Suppressor macrophage treated with lipopolysaccharide for 4 hours (primary cell): ENCODE measurements at places on chromosomes 2 and 18.

DNA sequence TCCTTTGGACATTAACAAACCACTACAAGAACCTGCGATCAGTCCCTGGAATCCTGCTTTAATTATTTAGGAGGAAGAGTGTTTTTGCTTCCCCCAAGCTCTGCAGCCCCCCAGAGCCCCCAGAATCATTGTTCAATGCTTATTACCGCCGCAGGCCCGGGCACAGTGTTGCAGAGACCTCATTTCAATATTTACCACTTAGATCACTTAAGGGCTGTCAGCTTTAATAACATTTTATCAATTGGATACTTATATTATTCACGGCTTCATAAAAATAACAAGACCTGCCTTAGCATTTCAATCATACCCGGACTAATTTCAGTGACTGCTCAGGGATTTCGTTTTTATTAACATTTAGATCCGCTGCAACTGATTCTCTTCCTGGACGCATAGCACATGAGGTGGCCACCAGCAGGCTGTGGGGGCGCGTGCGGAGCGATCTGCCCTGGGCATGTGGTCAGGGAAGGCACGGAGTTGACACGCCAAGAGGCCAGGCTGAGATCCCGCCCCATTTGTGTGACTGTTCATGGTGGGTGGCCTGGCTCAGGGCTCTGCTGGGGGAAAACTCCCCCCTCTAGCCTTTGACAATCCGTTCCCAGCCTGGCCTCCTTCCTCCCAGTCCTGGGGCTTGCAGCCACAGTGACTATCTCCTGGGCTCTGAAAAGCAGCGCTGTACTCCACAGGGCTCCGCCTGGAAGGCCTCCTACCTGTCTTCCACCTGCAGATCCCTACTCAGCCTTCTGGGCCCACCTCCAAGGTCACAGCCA lies 267.6 kb downstream of the SRBD1 start:
- no peak for DNase-seq

- no peak for DNase-seq
These were observed 473.0 kb downstream of the CCDC85A start for GRCh38 chr2:56656826-56657225.

DNA sequence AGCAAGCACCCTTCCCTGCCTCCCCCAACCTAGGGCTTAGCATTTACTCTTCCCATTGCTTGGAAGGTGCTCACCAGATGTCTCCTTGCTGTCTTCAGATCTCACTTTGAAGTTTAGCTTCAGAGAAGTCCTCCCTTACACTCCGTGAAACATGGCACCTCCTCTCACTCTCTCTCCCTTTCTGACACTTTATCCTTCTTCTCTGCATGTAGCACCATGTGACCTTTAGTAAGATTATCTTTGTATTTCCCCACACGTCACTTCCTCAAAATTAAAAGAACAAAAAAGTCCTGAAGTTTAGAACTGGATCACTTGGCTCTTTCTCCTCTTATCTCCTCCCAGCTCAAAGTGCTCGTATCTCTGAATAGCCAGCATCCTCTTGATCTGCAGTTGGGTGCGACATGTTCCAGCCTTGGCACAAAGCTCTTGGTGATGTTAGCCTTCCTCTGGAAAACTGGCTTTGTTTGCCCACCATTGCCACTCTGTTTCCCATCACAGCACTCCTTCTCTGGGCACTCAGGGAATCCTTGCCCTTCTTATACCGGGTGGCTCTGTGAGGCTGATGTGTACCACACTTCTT lies 40.6 kb upstream of the EPAS1 start:
- DNase-seq: peak; percentile 54

GRCh38 chr2:167293943-167294775 lies 405.9 kb downstream of the XIRP2 start:
- no peak for DNase-seq

DNA sequence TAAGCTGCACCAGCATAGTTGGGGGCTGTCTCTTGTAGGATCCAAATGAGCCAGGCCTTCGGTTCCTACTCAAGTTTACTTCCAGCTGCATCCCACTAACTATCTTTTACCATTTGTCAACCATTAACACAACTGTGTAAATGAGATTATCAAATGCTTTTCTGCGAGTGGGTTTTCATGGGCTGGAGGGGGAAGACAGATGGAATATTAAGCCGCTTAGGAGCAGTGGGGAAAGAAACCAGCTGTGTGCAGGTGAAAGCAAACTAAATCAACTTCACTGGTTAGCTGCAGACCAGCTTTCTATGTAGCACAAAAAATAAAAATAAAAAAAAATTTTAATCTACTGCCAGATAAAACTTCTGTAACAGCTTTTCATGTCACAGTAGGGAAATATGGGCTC lies 307.3 kb upstream of the FBXO11 start:
- no peak for DNase-seq

- peak; percentile 14 for DNase-seq
These were observed 79.3 kb downstream of the ACAA2 start for GRCh38 chr18:49733896-49734585.
